NCI-H510A treated with DMSO at 0.1 percent for 48 hours (cell line): ENCODE measurements at places on chromosomes 13 and 19.

DNA sequence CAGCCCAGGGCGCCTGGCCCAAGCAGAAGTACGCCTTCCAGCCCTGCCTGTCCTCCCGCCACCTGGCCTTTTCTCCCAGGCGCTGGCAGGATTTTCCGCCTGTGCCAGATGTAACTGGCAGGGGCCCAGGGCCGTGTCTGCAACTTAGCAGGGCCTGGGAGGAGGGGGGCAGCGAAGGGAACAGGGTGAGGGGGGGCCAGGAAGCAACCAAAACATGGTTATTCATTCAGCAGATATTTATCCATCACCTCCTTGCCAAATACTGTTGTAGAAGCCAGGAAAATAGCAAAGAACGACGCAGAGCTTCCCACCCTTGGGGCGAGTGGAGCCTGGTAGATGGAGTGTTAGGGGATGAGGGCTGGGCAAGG is 5.6 kb downstream of the TLE6 start:
- DNase-seq, result peak; percentile 4

- no peak for DNase-seq
These were observed 20.8 kb downstream of the C13orf46 start for GRCh38 chr13:113952983-113953520.

DNA sequence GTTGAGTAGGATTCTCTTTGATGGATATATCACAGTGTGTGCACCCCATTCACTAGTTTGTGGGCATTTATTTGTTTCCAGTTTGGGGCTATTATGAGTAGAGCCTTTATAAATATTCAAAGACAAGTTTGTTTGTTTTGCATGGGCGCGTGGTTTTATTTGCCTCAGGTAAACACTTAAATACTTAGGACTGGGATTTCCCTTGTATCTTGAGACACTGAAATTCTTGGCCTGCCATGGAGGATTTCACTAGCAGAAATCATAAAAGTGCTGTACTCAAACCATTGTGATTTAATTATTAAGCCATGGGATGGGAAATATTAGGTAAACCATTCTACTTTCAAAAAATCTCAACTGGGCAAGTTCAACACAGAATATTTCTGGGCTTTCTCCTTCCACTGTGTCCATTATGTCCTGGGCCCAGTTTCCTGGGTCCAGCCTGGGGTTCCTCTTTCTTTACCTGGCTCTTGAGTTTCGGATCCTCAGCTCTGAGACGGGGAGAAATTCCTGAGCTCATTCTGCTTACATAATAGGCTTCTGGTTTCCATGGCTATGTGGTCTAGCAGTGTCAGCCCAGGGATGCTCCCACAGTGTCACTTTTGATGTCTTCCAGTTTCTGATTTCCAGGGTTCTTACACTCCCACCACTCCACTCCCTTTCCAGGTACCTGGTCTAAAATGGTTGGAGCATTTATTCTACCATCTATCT is 14.4 kb downstream of the MYO16 start:
- DNase-seq, result no peak

GRCh38 chr13:111007209-111007608 is 92.3 kb upstream of the ANKRD10 start:
- DNase-seq, result no peak

DNA sequence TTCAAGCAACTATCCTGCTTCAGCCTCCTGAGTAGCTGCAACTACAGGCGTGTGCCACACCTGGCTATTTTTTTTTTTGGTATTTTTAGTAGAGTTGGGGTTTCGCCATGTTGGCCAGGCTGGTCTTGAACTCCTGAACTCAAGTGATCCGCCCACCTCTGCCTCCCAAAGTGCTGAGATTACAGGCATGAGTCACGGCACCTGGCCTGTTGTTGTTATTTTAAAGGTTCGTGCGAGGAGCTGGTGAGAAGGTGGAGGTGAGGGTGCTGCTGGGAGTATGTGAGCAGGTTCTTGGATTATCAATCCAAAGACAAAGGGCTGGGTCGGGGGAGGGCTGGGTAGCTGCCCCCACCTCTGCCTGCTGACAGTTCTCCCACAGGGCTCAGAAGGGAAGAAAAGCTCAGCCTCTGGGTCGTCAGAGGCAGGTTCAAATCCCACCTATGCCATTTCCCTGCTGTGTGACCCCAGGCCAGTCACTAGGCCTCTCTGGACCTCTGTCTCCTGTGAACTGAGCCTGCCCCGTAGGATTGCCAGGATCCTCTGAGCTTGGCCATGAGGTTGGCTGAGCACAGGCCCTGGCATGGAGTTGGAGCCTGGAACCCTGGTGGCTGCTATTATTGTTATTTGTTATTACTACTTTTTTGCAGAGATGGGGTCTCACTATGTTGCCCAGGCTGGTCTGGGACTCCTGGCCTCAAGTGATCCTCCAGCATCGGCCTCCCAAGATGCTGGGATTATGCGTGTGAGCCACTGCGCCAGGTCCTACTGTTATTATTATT is 1.5 kb downstream of the CKM start:
- DNase-seq, result no peak
